ENCODE measurements at places on chromosomes 6 and 20.

- DNase-seq, result no peak
These were observed 163.2 kb upstream of the TAB2 start for GRCh38 chr6:149154261-149154821.

DNA sequence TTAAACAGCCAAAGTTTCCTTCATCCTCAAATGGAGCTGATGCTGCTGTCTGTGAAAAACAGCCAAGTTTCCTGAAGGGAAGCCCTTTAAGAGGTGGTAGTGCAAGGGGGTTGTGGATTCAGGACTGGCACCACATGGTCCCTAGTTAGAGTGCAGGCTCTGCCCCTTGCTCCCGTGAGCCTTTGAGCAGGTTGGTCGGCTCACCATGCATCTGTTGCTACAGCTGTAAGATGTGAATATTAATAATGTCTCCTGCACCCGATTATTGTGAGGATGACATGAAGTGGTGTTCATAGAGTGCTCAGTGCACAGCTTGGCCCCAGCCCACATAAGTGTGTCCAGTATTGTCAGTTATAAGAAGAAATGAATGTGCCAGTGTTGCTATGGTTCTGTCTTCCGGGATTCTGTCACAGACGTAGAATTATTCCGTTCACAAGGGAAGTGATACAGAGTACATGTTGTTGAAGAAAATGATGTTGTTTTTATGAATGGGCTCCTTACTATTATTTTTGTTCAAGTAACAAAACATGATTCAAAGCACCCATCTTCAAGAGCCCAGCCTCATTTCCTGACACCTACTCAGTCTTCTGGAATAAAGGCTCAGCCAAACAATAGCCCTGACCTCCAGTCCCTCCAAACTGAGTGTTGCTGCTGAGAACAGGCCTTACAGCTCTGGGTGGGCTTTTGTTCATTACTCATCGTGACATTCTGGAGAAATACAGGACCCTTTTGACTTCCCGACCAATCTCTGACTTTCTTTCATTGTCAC lies 2.9 kb upstream of the PKIG start:
- DNase-seq, result no peak

- no peak for DNase-seq
These were observed 161.9 kb downstream of the DHX35 start for GRCh38 chr20:39124064-39124463.

DNA sequence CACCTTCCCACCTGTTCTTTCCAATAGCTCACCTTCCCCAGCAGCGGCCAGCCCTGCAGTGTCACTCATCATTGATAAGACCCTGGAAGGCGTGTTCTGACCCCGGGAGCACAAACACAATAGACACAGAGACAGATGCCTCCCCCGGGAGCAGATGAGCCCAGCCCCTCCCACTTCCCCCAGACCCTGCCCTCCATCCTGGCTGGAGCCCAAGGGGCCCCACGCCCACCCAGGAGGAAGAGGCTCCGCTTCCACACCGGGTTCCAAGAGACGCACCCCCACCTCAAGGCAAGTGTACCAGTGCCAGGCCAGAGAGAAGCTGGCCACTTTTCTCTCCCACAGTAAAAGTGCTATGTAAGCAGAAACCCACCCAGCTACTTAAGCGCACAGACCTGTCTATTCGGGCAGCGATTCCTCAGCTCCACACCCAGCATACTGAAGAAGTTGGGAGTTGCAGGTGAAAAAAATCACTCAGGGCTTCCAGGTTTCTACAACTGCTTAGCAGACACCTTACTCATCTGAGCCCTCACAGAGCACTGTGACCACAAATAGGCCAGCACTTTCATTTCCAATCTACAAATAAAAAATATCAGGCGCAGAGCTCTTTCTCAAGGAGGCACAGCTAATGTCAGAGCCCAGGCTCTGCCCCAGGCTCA lies 93.4 kb upstream of the NXT1 start:
- no peak for DNase-seq

DNA sequence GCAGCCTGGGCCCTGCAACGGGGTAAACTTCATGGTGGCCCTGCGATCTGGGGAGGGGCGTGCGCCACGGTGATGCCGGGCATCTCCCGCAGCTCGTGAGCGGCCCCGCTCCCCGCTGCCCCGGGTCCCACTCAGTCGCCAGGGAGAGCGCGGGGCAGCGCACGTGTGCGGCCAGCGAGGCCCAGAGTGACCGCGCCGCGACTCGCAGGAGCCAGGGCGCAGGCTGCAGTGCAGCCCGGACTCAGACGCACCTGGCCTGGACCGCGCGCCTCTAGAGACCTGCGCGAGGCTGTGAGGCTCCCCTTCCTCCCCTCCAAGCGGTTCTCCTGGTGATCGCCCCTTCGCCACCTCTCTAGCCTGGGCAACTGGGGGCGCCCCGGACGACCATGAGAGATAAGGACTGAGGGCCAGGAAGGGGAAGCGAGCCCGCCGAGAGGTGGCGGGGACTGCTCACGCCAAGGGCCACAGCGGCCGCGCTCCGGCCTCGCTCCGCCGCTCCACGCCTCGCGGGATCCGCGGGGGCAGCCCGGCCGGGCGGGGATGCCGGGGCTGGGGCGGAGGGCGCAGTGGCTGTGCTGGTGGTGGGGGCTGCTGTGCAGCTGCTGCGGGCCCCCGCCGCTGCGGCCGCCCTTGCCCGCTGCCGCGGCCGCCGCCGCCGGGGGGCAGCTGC lies 652 bp downstream of the BMP6 start:
- no peak for DNase-seq

- no peak for DNase-seq
These were observed 973 bp upstream of the BRD2 start for GRCh38 chr6:32967151-32968091.
